ENCODE measurements at places on chromosomes 3 and 15. TPM values are rescaled to one million over a fixed set of nuclear protein-coding genes. Genes with fewer than 3 reads are reported as not detected.

- no peaks in the 10 kb centered on the region for H3K27me3 ChIP-seq
- no peak for DNase-seq
- H3K27ac ChIP-seq, result peak overlapping the region; percentile 6
- no peak overlapping the region for H3K4me3 ChIP-seq
These were observed 230.4 kb upstream of the BHLHE40 start for GRCh38 chr3:4748701-4749378.

DNA sequence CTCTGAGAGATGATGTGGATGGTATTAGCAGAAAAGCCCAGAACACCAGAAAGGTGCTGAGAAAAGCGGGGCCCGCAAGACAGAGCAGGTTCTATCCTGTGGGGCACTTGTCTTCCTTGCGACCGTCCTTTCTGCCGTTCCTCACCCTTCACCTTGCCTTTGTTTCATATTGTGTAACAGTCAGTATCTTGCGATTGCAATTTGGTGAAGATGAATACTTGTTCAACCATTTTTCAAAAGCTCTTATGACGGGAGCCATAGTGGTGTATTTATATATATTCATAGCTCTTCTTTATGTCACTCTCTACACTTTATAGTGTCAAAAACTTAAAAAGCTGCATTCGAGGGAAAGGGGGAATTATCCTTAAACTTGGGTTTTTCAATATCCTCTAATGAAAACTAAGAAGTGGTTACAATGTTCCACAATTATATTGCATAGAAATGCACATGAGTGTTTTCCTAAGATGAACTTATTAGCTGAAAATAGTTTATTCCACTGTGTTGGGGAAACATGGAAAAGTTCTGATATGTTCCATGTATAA lies 797 bp downstream of the MAP3K13 start:
- H3K27me3 ChIP-seq, result peaks cover 51% of the 10 kb centered on the region

DNA sequence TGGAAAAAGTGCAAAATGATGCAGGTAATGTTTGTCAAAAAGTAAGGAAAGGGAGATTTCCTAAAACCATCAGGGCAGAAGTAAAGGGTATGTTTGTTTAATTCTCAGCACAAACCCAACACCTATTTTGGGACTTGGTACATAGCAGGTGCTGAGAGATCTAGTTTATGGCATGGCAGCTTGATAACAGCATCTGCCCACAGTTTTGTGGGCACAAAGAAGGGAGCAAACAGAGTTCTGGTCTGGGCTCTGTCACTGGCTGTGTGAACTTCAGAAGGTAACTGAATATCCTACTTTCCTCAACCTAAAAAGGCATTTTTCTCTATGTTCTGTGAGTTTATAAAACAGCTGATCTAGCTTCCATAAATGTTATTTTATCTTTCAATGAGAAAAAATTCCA lies 141.6 kb downstream of the PLCH1 start:
- H3K27ac ChIP-seq, result no peak overlapping the region
- H3K4me3 ChIP-seq, result no peak overlapping the region
- H3K36me3 ChIP-seq, result no peaks in the 10 kb centered on the region
- no peak for DNase-seq
- H3K4me1 ChIP-seq, result peaks cover 2% of the 10 kb centered on the region

Gene SCN5A
- total RNA-seq, result not detected

Gene ALDH1L1
- total RNA-seq, result not detected

Gene GNAT1
- not detected for total RNA-seq

DNA sequence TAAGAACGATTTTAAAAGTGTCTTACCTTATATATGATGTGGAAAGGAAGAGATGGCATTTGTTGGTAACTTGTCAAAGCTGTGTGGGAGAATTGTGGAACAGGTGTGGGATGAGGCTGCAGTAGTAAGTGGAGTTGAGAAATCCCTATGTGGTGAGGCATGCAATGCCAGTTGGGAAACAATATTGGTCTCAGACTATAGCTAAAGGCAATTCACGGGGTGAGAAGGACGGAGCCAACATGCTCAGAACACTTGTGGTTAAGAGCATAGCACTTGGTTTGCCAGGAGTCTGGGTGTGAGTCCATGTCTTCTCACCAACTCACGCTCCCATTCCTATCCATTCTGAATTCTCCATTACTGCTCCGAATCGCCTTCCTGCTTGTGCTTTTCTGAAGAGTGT lies 615.6 kb upstream of the ADAMTS9 start:
- no peaks in the 10 kb centered on the region for H3K4me1 ChIP-seq
- no peak for DNase-seq
- no peaks in the 10 kb centered on the region for H3K36me3 ChIP-seq
- no peaks in the 10 kb centered on the region for H3K27me3 ChIP-seq
- H3K4me3 ChIP-seq, result no peak overlapping the region
- H3K27ac ChIP-seq, result no peak overlapping the region

Gene ECE2
- not detected for total RNA-seq

Gene INKA1
- 2.3 TPM for total RNA-seq

Gene ARMC8
- 39.8 TPM for total RNA-seq

DNA sequence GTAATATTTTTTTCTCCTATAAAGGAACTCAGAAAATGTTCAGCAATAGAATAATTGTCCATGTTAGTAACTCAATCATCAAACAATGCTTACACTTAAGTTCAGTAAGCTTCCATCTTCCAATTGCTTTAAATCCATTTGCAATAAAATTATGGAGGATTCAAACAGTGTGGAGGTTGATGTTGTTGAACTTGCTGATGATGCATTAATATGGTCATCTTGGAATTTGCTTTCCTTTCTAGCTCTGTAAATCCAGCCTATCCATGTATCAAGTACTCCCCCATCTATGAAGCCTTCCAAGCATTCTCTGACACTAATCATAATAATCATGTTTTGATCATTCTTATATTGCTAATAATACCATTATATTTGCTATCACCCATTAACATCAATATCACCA lies 378.4 kb upstream of the CNTN3 start:
- DNase-seq, result no peak
- H3K36me3 ChIP-seq, result no peaks in the 10 kb centered on the region
- no peak overlapping the region for H3K4me3 ChIP-seq
- H3K4me1 ChIP-seq, result no peaks in the 10 kb centered on the region

Gene CPB1
- total RNA-seq, result not detected

GRCh38 chr3:66443118-66443803 lies 57.6 kb downstream of the LRIG1 start:
- H3K27me3 ChIP-seq, result no peaks in the 10 kb centered on the region
- no peak overlapping the region for H3K4me3 ChIP-seq
- H3K4me1 ChIP-seq, result peaks cover 23% of the 10 kb centered on the region
- no peak overlapping the region for H3K27ac ChIP-seq
- no peak for DNase-seq
- peaks cover 61% of the 10 kb centered on the region for H3K36me3 ChIP-seq

DNA sequence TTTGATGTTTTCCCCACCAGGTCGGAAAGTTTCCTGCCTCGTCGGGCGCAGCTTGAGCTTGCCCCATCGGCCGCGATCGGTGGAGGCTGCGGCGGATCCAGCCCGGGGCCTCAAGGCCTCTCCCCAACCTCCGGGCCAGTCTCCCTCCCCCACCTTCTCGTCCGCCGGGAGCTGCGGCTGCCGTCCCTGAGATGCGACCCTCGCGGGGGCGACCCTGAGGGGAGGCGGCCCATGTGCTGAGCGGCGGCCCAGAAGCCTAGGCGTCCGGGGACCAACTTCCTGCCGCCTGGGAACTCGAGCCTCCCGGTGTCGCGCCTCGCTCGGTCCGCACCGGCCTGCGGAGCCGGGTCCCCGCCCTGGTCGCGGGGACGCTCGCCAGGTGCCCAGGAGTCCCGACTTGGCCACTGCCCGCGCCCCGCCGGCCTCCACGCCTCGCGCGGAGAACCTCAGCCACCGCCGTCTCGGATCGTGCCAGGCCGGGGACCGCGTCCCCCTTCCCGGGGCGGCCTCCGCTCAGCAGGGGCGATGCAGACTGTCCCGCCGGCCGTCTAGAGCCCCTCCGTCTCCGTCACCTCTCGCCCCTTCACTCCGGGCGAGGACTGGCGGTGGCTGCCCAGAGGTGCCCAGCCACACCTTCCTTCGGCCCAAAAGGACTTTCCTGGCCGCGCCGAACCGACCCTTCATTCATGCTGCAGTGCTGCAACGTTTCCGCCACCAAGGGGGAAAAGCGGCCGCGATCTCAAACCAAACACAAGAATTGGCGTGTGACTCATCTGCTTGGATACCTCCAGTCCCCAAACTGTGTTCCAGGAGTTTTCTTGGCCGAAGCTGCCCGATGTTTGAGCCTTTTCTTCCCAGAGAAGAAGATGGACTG lies 656 bp downstream of the SLMAP start:
- H3K4me3 ChIP-seq, result peak overlapping the region; percentile 95
- peak overlapping the region; percentile 95 for H3K27ac ChIP-seq
- peaks cover 31% of the 10 kb centered on the region for H3K36me3 ChIP-seq

Gene MCCC1
- 31.2 TPM for total RNA-seq
